ENCODE measurements at places on chromosomes 16 and 17.

DNA sequence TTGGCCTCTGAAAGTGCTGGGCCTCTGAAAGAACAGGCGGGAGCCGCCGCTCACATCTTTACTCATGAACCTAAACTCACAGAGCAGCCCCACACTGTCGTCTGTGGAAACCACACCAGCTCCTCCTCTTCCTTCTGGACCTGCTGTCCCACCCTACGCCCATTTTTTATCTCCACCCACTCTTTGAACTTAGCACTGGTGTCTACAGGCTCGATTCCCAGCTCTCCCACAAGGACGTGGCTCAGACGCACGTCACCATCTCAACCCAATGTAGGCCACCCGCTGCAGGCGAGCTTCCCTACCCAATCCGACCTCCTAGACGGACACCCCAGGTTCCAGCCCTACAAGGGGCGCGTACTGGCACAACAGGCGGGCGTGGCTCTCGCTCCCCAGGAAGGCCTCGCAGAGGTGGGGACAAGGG, 62.2 kb downstream of the NXN start:
- DNase-seq, result no peak

DNA sequence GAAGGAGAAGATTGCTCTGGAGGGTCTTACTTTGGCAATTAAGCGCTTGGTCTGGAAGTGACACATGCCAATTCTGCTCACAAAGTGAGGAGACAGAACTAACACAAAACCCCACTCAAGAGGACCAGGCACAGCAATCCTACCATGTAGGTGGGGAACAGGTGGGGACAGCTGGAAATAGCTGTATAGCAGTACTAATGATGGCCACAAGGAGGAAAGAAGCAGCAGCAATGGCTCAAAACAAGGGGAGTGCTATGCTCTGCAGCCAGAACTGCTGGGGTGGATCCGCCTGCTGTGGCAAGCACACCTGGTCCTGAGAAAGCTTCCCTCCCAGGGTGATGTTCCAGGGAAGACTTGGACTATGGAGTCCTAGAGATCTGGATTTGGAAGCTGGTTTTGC, 17.0 kb upstream of the TMEM132E start:
- DNase-seq, result no peak

DNA sequence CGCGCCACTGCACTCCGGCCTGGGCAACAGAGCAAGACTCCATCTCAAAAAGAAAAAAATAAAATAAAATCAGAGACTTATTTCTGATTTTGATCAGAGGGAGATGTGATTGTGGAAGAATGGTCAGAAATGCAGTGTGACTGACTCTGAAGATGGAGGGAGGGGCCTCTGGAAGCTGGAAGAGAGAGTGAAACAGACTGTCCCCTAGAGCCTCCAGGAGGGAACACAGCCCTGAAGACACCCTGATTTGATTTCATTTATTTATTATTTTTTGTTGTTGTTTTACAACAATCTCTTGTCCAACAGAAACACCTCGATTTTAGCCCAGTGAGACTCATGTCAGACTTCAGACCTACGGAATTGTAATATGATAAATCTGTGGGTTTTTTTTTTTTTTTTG, 26.1 kb downstream of the BCL7C start:
- DNase-seq, result no peak

GRCh38 chr16:60686824-60687223, 1349.4 kb downstream of the CDH8 start:
- no peak for DNase-seq

DNA sequence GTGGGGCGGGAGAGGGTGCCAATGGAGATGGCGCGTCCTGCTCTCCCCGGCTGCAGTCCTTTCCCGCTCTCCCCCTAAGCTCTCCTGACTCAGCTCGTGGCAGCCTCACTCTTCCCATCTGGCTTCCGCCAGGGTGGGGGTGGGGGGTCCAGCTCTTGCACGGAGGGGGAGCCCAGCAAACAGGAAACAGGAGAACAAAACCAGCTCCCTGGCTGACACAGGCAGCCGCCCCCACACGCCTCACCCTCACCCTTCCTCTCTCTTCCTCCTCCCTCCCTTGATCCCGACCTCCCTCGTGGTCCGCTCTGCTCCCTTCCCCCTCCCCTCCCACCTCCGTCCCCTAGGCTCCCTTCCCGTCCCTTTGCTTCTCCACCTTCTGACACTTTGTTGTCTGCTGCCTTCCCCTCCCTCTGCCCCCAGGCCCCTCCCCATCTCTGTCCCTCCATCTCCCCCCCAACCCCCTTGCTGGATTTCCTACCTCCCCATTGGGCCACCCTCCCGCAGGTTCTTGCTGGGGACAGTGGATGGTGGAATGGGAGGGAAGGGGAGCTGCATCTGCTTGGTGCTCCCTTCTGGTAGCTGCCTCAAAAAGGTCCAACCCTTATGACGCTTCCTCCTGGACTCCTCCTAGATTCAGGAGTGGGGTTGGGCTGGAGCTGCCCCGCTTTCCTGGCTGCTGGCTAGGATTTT, 23.7 kb downstream of the ARHGAP23 start:
- no peak for DNase-seq

DNA sequence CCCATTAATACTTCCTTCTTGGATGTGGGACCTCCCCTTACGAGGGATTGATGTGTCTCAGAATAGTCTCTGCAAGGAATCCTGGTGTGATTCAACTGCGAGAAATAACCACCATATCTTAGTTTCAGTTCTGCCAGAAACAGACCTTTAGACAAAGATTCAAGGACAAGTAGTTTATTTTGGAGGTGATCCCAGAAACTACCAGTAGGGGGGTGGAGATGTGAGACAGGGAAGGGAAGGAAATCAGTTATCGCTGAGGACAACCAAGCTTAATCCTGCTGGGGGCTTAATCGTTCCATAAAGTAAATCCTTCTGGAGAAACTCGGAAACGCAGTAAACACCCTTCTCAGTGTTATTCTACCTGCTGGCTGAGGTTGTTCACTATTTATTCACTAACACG, 5.0 kb upstream of the SDR42E1 start:
- DNase-seq, result no peak

DNA sequence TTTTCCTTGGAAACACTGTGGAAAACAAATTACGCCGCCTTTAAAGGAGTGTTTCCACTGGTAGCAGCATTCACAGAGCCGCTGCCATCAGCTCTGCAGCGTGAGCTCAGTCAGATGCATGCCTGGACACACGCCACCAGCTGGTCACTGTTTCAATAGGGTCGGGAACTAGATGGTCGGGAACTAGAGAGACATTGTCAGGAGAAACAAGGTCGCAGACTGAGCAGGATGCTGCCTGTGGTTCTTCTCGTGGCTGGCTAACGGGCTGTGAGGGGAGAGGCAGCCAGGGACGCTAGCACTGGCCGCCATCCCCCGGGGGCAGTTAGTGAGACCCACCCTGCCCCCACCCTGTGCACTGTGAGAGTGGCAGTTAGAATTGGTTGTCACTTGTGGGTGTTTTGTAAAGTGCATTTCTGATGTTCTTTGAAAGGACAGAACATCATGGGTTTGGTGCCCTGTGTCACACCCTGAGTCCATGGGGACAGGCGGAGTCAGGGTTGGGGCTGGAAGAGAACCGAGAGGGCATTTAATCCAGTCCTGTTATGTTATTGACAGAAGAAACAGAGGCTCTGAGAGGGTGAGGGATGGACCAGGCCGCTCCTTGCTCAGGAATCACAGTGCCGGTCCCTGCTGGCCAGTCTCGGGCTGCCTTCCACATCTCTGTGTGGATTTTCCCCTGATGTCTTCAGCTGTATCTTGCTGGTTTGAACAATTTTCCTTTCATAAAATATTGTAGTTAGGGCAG, 86.3 kb downstream of the SPECC1 start:
- no peak for DNase-seq

DNA sequence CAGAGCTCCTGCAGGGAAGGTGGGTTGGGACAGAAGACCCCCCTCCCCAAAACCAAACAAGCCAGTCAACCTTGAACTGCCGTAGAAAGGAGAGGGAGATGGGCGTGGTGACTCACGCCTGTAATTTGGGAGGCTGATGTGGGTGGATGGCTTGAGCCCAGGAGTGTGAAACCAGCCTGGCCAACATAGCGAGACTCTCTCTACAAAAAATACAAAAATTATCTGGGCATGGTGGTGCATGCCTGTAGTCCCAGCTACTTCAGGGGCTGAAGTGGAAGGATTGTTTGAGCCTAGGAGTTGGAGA, 42.1 kb downstream of the NT5M start:
- DNase-seq, result peak; percentile 7

DNA sequence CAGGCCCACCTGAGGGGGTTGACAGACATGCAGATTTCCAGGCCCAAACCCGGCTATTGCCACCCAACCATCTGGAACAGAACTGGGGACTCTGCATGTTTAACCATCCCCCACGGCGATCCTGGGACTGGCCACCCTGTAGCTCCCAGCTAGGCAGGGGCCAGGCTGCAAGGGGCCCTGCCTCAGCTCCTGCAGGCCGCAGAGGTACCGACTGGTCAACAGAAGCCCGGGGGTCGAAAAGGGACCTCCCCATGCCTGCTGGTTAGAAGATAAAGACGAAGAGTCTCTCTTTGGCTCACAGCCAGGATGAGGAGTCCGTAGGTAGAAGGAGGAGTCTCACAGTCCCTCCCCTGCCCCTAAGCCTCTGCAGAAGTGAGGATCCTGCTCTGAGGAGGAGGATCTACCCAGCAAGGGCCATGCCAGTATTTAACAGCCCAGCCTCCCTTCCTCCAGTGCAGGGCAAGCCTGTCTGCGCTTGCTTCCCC, 223.4 kb upstream of the TNRC6C start:
- DNase-seq, result no peak

DNA sequence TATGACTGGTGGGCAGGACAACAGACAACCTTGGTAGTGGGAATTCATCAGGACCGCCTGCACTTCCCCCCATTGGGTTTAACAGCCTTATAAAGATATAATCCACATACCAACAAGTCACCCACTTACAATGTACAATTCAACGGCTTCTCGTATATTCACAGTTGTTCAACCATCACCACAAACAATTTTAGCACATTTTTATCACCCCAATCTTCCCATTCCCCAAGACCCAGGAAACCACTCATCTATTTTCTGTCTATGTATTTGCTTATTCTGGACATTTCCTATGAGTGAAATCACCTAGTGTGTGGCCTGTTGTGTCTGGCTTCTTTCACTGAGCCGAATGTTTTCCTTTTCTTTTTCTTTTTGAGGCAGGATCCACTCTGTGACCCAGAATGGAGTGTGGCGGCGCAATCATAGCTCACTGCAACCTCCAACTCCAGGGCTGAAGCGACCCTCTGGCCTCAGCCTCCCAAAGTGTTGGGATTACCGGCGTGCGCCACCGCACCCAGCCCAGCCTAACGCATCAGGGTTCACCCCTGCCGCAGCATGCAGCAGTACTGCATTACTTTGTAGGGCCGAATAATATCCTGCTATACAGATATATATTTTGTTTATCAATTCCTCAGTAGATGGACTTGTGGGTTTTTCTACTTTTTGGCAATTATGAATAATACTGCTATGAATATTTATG, 10.9 kb downstream of the ANKS3 start:
- DNase-seq, result no peak
